ENCODE measurements at places on chromosomes 6 and 20.

DNA sequence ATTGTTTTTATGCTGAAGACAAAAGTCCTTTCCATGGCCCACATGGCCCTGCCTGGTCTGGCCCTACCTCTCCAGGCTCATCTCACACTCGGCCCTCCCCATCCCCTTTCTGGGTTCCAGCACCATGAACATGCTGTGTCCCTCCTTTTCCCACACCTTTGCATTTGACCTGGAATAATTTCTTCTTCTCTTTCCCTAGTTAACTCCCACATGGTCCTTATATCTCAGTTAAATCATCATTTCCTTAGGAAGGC lies 38.9 kb downstream of the PIGU start:
- no peak for DNase-seq

DNA sequence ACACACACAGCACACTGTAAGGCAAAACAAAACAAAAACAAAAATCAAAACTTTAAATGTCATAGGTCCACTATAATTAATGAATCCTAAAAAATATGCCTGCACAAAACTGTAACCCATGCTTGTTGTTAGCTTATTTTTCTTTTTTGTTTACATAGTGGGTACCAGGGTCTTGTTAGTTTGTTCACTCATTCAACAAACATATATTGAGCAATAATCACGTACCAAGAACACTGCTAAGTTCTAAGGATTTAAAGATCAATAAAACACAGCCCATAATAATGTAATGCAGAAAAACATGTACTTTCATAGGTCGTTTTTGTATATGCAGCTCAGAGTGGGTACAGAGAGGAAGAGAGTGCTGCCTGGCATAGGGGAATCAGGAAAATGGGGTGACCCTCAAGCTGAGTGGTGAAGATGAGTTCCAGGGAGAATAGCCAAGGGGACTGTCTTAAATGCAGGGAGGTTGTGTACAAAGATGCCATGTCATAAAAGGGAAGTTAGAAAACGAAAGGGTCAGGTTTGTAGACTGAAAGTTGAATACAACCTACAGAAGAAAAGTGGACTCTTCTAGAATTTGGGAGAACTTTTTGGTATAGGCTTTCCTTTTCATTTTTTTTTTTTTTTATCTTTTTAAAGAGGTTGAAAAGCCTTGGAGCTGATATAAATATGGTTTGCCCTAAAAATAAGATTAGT lies 113.3 kb upstream of the TBX18 start:
- DNase-seq: no peak

GRCh38 chr6:55014321-55015088 lies 159.8 kb upstream of the HCRTR2 start:
- no peak for DNase-seq

GRCh38 chr20:33850159-33850558 lies 39.0 kb downstream of the CHMP4B start:
- DNase-seq: no peak
